ENCODE measurements at places on chromosomes 4 and X.

DNA sequence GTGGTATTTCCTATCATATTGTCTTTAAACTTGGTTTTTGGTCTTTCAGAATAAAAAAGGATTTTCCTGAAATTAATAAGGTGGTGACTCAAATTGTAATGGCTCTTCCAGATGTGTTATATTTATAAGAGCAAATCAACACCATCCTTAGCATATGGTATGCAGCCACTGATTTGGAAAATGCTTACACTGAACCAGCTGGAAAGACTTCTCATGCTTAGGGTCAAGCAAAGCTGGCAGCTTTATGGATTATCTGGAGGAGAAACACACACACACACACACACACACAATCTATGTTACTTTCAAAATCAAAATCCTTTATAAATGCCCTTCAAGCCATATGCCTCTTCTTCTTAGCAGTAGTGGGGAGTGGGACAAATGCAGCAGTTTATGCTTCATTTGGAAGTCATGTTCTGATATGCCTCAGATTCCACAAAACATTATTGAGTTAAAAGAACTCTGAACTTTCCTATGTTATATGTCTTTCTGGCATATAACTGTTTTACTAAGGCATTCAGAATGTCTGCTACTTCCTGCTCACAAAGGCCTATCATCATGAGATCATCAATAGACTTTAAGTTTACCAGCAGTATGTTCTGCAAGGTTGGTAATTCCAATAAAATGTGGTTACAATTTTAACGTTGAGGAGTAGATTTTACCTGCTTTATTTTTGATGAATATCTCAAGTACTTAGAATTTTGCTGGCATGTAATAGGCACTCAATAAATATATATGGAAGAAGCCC lies 72.9 kb upstream of the PRDM5 start:
- H3K27me3 ChIP-seq, result no peaks in the 10 kb centered on the region
- no peak overlapping the region for H3K4me3 ChIP-seq
- no peak overlapping the region for H3K27ac ChIP-seq
- peaks cover 3% of the 10 kb centered on the region for H3K4me1 ChIP-seq
- DNase-seq, result no peak
- no peaks in the 10 kb centered on the region for H3K36me3 ChIP-seq

- no peaks in the 10 kb centered on the region for H3K36me3 ChIP-seq
- peaks cover 4% of the 10 kb centered on the region for H3K27me3 ChIP-seq
- no peak for DNase-seq
- no peak overlapping the region for H3K27ac ChIP-seq
- H3K4me1 ChIP-seq, result no peaks in the 10 kb centered on the region
Observed at GRCh38 chrX:130606425-130606824, 204.6 kb downstream of the RBMX2 start.

DNA sequence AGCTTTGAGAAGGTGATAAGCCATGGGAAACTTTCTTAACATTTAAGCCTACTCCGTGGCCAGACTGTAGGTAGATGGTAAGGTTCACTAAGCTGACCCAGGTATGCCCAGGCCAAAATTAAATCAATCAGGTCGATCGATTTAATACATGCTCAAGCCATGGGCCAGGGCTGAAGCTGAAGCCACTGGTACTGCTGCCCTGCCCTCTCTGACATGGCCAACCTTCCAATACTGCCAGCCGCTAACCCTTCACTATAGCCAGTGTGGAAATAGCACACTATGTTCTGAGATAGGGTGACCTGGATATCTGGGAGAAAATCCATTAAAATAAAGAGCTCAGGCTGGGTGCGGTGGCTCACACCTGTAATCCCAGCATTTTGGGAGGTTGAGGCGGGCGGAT lies 31.6 kb downstream of the TSC22D3 start:
- DNase-seq, result no peak
- H3K27ac ChIP-seq, result no peak overlapping the region
- H3K36me3 ChIP-seq, result no peaks in the 10 kb centered on the region
- no peak overlapping the region for H3K4me3 ChIP-seq
- H3K4me1 ChIP-seq, result peaks cover 26% of the 10 kb centered on the region
- H3K27me3 ChIP-seq, result no peaks in the 10 kb centered on the region

- no peaks in the 10 kb centered on the region for H3K36me3 ChIP-seq
- DNase-seq, result no peak
- no peak overlapping the region for H3K4me3 ChIP-seq
Observed at GRCh38 chrX:136176399-136176825, 29.1 kb downstream of the FHL1 start.

DNA sequence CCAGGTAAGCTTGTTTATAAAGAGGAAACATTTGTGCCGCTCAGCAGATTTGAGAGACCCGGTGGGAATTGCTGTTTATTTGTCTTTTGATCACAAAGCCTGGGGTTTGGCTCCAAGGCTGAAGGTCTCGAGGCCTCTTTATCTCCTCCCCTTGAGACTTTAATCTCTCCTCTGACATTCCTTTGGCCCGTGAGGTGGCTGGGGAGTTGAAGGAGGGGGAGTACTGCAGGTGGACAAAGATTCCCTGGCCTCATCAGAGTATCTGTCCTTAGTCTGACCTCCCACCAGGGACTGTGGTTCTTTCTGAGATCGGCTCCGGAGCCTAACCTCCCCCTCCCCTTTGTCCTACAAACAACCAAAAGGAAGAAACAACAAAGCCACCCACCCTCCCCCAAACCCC lies 216.5 kb downstream of the MID1IP1 start:
- no peaks in the 10 kb centered on the region for H3K4me1 ChIP-seq
- H3K4me3 ChIP-seq, result no peak overlapping the region
- no peaks in the 10 kb centered on the region for H3K36me3 ChIP-seq
- H3K27ac ChIP-seq, result no peak overlapping the region

DNA sequence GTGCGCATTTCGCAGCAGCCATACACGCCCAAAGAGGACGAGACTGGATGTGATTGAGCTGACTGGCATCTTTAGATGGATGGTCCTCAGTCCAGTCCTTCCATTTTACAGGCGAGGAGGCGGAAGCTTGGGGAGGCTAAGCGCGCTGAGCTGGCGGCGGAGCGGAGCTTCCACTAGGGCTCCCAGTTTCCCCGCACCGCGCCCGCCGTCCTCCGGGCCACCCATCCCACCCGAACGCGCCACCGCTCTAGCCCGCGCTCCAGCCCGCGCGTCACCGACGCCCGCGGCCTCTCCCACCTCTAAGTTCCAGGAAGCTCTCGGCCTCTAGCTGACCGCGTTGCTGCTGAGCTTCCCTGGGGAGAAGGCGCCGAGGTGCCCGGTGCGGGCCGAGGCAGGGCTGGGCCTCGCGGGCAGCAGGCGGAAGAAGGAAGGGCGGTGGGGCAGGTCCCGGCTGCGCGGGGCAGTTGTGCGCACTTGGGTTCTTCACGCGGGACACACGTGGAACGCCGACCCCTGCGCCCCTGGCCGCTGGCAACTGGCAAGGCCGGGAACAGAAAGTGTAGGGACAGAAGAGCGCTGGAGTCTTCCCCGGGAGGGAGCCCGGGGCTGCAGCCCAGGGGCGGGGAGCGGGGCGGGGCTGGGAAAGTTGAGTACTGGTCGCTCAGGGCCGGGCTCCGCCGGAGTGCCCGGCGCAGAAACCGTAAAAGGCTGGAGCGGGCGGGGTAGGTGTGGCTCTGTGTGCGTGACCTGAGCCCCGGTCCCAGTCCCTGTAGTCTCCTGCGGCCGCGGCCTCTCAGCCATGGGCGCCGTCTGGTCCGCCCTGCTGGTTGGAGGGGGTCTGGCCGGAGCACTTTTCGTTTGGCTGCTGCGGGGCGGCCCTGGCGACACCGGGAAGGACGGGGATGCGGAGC lies at the start of gene STBD1:
TSS of gene STBD1 (plus strand) at position 763 of the 911 bp plus-strand sequence. CDS start at position 800, 37 bp downstream.
- H3K36me3 ChIP-seq, result no peaks in the 10 kb centered on the region
- H3K27me3 ChIP-seq, result peaks cover 27% of the 10 kb centered on the region
- no peak within 1 kb of the TSS for H3K27ac ChIP-seq

DNA sequence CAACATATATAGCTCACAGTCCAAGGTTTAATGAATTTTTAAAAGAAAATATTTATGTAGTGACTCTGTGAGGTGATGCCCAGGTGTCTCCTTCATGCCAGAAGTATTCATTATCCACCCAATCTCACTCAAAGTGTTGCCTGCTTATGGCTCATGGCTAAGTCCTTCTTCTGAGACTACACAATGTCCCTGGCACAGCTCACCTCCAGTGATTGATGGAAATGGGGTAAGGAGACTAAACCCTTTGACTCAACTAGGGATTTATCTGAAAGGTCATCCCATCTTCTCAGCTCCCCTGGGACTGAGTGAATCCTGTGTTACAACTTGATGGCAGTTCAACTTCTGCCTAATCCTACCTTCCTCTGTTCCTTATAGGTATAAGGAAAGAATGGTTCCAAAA lies 74.2 kb downstream of the FAM13A start:
- H3K27me3 ChIP-seq, result peaks cover 2% of the 10 kb centered on the region
- DNase-seq, result no peak
- no peaks in the 10 kb centered on the region for H3K4me1 ChIP-seq
- H3K36me3 ChIP-seq, result no peaks in the 10 kb centered on the region

DNA sequence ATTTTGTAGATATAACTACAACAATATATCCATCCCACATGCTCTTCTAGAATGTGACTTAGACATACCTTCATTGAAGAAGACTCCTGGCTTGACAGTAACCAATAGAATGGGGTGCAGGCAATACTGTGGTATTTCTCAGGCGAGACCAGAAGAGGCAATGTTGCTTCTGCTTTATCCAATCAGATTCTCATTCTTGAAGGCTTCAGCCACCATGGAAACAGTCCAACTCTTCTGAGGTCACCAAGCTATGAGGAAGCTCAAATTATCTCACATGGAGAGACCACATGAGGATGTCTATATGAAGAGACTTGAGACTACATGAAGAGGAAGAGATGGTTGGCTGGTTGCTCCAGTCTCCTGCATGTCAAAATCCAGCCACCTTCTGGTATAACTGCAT lies 469.9 kb downstream of the PCDH10 start:
- H3K4me1 ChIP-seq, result no peaks in the 10 kb centered on the region
- no peaks in the 10 kb centered on the region for H3K27me3 ChIP-seq
- H3K27ac ChIP-seq, result no peak overlapping the region
- no peaks in the 10 kb centered on the region for H3K36me3 ChIP-seq
- no peak for DNase-seq

DNA sequence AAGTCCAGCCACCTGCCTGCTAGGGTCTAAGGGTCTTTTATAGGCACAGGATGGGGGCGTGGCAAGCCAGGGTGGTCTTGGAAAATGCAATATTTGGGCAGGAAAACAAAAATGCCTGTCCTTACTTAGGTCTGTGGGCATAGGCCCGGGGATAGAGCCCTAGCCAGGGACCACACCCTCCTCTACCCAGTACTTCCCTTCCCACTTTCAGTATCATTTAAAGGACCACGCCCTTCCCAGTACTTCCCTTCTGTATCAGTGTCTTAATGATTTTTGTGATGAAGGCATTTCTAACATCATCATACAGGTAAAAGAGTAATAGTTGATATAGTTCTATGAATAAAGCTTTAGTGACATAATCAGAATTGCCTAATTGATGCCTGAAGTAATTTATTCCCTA lies 11.4 kb downstream of the BANK1 start:
- no peak overlapping the region for H3K27ac ChIP-seq
- DNase-seq, result no peak
- H3K4me3 ChIP-seq, result no peak overlapping the region
- H3K4me1 ChIP-seq, result peaks cover 8% of the 10 kb centered on the region
- peaks cover 1% of the 10 kb centered on the region for H3K36me3 ChIP-seq
- H3K27me3 ChIP-seq, result no peaks in the 10 kb centered on the region

DNA sequence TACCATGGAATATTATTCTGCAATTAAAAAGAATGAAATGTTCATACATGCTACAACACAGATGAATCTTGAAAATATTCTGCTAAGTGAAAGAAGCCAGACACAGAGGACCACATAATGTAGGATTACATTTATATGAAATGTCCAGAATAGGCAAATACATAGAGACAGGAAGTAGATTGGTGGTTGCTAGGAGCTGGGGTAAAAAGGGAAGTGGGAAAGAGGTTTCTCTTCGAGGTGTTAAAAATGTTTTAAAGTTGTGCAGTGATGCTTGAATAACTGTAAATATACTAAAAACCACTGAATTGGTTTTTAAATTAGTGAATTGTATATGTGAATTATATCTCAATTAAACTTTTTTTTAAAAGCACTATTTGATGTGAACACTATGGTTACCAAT lies 3.6 kb upstream of the NXT2 start:
- H3K4me3 ChIP-seq, result no peak overlapping the region
- H3K27ac ChIP-seq, result no peak overlapping the region
- H3K36me3 ChIP-seq, result no peaks in the 10 kb centered on the region
- DNase-seq, result no peak
- H3K4me1 ChIP-seq, result peaks cover 21% of the 10 kb centered on the region
